SK-N-DZ (cell line): ENCODE measurements at places on chromosomes 12 and 14.

GRCh38 chr14:53951627-53952303 lies 4.9 kb downstream of the BMP4 start:
- peak; percentile 7 for DNase-seq

DNA sequence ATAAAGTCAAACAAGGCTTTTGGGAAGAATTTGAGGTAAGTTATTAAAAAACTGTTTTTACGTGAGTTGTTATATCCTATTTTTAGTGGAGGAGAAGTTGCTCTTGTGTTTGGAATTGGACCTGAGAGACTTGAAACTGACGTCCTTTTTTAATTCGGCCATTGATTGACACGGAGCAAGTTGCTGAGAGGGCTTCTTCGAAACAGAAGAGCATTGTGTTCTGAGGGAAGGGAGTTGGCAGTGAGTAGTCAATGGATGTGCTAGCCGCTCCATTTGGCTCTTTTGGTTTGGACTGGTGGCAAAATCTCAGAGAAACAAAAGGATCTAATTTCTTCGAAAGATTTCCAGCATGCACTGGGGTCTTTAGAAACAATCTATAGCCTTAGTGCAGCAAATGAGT lies 37.3 kb downstream of the PTPN11 start:
- no peak for DNase-seq

DNA sequence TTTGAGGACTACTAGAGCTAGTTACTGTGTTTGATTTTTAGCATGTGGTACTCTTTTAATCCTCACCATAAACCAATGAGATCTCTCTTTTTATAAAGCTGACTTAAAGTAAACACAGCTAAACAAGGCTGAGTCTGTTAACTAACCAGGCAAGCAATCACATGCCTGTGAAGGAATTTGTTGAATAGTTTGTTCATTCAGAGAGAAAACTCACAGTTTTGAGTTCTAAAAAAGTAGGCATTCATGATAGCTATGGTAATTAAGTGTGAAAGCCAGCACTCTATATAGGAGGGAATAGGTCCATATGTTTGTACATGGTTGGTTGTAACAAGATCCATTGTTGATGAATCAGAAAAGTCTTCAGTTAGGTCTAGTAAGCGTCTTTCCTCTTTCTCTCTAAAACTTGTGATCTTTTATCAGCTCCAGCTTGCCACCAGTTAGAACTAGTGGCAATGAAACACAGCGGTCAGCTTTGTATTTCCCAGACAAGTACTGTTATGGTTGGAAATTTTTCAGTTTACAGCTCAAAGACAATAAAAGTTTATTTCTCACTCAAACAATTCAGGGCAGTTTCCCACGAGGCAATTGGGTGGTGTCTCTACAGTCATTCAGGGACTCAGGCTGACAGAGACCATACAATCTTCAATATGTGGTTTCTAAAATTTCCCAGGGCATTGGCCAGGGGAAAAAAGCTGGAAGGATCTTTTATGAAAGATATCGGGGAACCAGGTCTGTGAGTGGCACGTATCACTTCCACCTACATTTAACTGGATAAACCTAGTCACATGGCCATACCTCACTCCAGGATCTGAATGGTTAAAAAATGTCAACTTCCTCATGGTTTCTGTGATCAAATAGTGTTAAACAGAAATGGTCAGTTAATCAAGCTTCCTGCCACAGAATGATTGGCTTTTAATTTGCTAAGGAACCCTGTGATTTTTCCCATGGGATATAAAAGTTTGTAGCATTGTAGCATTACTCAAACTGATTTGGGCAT lies 203.1 kb downstream of the KIF21A start:
- no peak for DNase-seq

GRCh38 chr14:79947440-79948054 lies 263.8 kb downstream of the DIO2 start:
- DNase-seq, result no peak

DNA sequence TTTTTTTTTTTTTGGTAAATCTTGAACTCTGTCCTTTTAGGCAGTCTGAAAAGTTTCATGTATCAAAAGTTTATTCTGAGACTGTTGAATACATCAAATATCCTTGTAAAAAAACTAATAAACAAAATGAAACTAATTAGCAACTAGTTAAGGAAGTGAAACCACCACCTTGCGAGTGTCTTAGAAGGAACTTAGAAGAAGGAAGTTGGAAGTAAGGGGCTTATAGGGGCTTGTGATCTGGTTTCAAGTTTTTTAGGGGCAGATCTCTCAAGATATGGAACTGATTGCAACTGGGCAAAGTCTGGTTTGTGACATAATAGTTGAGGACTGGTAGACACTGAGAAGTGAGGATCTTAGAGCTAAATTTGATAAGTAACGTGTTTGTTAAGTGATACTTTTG lies 748.8 kb downstream of the C12orf50 start:
- DNase-seq, result no peak

GRCh38 chr14:67734675-67735074 lies 33.0 kb downstream of the RDH12 start:
- DNase-seq, result no peak

DNA sequence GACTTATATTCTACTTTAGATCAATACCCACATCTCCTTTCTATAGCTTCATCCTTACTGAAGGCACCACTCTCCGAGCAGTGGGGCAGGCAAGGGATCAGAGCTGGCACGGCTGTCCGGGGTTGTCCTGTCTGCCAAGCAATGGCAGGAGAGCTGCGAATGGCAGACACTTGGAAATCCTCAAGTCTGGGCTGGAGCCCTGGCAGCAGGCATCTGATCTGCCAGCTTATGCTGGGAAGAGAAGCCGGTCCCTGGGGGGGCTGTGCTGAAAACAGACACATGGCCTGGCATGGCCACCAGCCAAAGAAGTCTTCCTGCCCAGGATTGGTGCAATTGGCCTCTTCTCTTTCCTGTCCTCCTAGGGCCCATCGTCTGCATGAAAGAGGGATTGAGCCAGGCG lies 280.2 kb upstream of the PWP1 start:
- no peak for DNase-seq

GRCh38 chr14:64705381-64706118 lies 1.3 kb downstream of the PLEKHG3 start:
- DNase-seq, result no peak

GRCh38 chr12:77572371-77572770 lies 258.3 kb upstream of the NAV3 start:
- no peak for DNase-seq

DNA sequence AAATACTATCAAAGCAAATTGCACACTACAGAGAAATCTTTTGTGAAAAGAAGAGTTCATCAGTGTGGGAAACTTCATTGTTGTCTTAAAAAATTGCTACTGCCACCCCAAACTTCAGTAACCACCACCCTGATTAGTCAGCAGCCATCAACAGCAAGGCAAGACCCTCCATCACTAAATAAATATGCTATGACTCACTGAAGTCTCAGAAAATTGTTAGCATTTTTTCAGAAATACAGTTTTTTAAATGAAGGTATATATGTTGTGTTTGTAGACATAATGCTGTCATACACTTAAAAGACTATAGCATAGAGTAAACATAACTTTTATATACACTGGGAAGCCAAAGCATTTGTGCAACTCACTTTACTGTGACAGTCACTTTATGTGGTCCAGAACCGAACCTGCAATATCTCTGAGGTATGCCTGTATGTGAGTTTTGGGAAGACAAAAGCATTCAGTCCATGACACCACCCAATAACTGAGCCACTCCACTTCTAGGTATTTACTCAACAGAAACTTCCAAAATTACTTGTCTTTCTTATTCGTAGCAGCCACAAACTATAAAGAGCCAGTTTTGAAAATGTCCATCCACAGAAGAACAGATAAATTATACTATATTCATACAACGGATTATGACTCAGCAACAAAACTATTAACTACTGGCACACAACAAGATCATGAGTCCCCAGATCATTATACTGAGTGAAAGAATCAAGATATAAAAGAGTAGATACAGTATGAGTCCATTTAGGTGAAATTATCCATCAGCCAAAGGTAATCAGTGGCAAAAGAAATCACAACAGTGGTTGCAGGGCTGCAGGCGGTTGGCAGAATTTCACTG lies 649.6 kb downstream of the BCL11B start:
- DNase-seq, result no peak

DNA sequence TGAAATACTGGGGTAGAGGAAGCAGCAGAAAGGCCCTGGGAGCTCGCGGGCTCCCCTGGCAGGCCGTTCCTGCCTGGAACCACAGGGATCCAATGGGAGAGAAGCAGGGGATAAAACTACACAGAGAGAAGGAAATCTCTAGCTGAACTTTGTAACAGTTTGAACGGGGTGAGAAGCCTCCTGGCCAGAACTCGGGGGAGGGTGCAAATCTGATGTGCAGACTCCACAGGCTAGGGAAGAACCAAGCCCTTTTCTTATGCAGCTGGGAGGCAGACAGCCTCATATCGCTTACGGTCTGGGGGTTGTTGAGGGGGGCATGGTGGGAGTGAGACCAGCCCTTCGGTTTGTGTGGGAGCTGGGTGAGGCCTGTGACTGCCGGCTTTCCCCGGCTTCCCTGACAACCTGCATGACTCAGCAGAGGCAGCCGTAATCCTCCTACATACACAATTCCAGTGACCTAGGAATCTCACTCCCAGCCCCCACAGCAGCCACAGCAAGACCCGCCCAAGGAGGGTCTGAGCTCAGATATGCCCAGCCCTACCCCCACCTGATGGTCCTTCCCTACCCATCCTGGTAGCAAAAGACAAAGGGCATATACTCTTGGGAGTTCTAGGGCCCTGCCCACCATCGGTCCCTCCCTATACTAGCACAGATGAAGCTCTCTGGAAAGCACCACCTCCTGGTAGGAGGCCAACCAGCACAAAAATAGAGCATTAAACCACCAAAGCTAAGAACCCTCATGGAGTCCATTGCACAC lies 143.0 kb downstream of the TMTC1 start:
- DNase-seq, result no peak

DNA sequence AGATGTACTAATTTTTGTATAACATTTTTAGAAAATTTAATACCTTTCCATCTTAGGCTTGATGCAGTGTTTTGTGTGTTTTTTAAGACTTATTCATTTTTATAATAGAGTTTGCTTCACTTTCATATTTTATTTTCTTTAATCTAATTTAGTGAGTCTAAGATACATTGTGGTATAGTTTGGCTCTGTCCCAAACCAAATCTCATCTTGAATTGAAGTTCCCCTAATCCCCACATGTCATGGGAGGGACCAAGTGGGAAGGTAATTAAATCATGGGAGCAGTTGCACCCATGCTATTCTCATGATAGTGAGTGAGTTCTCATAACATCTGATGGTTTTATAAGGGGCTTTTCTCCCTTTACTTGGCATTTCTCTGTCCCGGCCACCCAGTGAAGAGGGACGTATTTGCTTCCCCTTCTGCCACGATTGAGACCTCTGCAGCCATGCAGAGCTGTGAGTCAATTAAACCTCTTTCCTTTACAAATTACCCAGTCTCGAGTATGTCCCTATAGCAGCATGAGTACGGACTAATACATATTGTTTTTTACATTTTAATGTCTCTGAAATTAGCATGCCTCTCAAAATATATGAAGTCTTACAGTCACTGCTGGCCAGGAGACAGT lies 34.9 kb downstream of the GABARAPL1 start:
- no peak for DNase-seq

- DNase-seq, result no peak
Observed at GRCh38 chr14:90788031-90788430, 28.2 kb downstream of the TTC7B start.

DNA sequence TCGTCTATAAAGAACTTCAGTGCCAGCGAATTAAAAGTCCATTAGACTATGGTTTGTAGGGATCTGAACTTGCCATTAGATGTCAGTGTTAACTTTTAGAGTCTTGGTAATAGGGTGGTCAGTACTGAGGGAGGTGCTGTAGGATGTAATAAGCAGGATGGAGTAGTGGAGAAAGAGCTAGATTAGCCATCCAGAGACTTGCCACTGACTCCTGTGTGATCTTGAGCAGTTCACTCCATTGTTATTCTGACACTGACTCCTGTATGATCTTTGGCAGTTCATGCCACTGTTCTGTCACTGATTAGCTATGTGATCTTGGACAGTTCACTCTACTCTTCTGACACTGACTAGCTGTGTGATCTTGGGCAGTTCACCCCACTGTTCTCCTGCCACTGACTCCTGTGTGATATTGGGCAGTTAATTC lies 133.6 kb downstream of the TTLL5 start:
- no peak for DNase-seq

DNA sequence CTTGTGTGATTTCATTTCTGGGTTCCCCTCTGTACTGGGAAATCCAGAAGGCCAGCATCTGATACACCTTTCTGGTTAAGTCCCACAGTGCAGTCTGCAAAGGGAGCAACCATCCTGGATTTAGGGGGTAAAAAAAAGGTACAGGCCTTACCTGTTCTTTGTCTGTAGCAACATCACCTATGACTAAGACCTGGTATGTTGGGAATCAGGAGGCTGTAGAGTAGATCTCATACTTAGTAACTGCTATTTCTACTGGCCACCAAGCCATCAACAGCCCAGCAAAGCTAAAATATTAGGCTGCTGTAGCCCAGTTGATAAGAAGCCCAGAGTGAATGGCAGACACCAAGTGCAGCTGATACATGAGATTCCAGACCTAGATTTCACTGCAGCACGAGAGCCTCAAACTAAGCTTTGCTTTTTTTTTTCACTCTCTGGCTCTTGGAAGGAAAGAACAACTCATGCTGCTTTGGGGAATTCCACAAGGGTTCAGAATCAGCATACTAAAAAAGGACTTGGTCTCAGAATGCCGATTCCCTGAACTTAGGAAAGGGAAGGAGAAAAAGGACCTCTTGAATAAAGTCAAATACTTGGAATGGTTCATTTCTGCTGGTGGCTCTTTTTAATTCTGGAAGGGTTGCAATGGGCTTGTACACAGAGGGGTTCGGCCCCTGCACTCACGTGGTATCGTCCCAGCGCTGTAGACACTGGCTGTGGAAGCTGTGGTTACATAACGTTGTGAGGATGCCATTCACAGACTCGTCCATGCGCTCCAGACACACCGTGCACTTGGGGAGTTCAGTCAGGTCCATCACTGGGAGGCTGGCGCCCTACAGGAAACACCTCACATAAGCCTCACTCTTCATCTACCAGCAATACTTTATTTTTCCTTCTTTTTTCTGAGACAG lies 20.5 kb downstream of the BRAP start:
- DNase-seq, result no peak

DNA sequence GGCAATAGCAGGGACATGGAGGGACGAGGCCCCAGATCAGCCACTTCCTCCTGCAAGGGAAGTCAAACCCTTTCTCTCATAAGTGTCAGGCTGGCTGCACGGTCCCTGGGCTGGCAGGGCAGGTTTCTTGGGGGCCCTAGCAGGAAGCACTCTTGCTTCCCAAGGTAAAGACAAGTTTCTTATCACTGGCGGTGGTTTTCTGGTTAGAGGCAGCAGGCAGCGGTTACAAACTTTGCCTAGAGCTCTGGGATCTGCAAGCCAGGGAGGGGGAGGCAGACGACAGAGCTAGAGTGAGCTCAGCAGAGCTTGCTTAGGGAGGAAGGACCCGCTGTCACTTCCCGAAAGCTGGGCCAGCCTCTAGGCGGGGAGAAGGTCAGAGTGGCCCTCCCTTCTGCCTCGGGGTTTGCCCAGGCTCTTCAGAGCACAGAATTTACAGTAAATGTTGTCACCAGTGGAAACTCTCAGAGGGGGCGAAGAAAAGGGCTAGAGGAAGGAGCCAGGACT lies 20.4 kb downstream of the BATF start:
- no peak for DNase-seq

DNA sequence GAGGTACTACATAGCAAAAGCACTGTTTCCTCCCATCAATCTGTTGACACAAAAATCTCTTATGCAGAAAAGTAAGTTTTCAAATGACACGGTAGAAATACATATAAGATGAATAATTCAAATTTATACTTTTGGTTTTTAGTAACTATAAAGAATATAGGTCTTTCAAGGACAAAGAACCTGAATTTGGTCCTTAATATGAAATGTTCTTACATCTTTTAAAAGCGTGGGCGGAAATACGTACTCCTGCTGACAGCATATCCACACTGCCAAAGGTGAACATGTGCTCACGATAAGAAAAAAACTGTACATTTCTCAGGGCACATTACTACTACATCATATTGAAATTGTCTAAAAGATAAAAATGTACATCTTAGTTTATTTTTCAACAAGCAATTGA lies 127.6 kb downstream of the FOXN3 start:
- no peak for DNase-seq
